ENCODE measurements at places on chromosomes 3 and 15. TPM values are rescaled to one million over a fixed set of nuclear protein-coding genes. Genes with fewer than 3 reads are reported as not detected.

- no peak for DNase-seq
These were observed 311.7 kb upstream of the ZNF717 start for GRCh38 chr3:76096836-76097588.

CNBP gene
- 269 TPM for total RNA-seq

GRCh38 chr15:72037321-72037720, 80.6 kb downstream of the MYO9A start:
- no peak for DNase-seq

- no peak for DNase-seq
These were observed 135.8 kb downstream of the LRRK1 start for GRCh38 chr15:101054991-101055390.

GRCh38 chr3:123861081-123861836, 22.9 kb downstream of the MYLK start:
- no peak for DNase-seq

Data from transverse colon (tissue), 4 donors.